ENCODE measurements at places on chromosomes 11 and 22.

GRCh38 chr11:8020244-8020597 is 33.1 kb downstream of the EIF3F start:
- DNase-seq = no peak

DNA sequence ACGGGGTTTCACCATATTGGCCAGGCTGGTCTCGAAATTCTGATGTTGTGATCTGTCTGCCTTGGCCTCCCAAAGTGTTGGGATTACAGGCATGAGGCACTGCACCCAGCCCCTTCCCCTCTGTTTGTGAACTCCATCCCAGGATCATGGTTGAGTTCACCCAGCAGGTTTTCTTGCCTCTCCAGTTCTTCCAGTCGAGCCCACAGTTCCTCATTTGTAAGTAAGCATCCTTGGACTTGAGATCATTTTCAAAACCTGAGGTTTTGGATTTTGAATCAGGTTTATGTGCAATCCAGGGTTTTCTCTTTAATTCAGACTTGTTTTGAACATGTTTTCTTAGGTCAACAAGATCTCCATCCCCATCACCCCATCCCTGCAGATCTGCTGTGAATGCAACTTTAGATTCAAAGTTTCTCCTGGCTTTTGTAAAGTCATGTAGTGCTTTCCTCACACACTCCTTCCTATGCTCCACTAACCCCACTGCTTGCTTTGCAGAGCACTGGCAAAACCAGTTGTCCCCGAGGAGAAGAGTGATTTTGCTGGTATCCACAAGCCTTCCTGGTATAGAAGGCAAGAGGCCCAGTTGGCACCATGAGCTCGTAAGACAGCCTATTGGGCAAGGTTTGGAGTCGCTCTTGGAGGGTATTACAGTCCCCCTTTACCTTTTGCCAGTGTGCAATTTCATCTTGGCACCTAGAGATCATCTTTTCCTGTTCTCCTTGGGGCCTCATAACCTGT is 14.7 kb upstream of the VPREB1 start:
- DNase-seq = no peak

GRCh38 chr11:103584021-103584420 is 452.4 kb upstream of the DDI1 start:
- DNase-seq = no peak

DNA sequence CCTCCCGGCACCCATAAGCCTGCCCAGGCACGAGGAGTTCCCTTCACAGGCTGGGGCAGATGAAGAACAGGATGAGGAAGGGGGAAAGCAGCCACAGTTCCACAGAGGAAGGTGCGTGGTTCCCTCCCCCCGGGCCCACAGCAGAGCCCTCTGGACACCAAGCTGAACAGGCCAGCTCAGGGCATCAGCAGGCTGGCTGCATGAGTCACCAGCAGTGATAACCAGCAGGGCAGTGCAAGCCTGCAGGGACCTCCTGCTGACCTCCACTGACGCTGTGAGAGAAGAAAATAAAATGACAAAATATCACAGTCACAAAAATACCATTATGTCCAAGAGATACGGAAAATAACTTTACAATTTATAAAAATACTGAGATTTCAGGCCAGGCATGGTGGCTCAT is 11.5 kb downstream of the RTL6 start:
- no peak for DNase-seq

GRCh38 chr11:118436639-118437207 is 431 bp downstream of the KMT2A start:
- peak; percentile 67 for DNase-seq

Measured in Right ventricle myocardium inferior (tissue), 1 donor.